Activated CD8-positive, alpha-beta T cell treated with anti-CD3 and anti-CD28 coated beads, Interleukin-2, amount 10 ng/mL, durations not matched to agents 7 days and 5 days (primary cell): ENCODE measurements at places on chromosomes 12 and 14. TPM values are rescaled to one million over a fixed set of nuclear protein-coding genes. Genes with fewer than 3 reads are reported as not detected.

CHST11 gene
- total RNA-seq, result 85.2 TPM

TCTN2 gene
- 2.9 TPM for total RNA-seq

GRCh38 chr12:64836856-64837255 lies 12.4 kb downstream of the TBC1D30 start:
- DNase-seq, result no peak

DNA sequence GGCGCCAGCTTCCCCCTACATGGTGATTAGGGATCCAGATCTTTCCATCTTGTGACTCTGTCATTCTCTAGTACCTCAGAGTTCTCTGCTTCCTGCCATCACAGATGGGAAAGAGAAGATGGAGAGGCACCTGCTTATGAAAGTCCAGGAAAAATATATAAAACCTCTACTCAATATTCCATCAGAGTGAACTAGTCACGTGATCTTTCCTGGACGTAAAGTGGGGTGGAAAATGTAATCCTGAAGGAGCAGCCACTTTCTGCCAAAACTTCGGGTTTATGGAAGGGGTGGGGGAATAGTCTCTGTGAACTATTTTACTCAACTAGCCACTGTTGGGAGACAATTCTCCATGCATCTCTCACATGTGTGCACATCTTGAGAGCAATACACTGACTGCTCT lies 47.7 kb downstream of the STAB2 start:
- DNase-seq, result no peak

- no peak for DNase-seq
These were observed 111.9 kb downstream of the CALM1 start for GRCh38 chr14:90508536-90509254.

DNA sequence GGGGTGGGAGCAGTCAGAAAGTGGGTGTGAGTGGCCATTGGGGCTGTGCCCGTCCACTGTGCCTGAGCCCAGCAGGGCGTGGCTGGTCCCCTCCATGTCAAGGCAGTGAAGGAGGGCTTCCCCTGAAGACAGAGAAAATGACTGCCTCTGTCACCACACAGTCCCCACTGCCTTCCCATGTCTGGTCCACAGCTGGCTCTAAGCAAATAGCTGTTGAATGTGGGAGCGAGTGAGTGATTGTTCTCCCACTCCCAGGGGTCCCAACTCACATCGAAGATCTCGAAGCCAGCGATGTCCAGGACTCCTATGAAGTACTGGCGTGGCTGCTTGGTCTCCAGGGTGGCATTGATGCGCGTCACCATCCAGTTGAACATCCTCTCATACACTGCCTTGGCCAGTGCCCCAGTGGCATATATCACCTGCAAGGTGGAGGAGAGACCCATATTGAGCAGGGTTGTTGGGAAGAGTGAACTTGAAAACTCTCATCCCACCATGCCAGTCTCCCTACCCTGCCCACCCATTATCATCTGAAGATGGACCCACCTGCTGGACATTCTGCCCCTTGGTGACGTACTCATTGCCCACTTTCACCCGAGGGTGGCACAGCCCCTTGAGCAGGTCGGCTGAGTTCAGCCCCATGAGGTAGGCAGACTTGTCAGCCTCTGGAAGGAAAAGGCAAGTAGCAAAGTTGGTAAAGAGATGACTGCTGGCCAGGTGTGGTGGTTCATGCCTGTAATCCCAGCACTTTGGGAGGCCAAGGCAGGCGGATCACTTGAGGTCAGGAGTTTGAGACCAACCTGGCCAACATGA lies 6.6 kb downstream of the MYH7 start:
- DNase-seq, result no peak
